Epithelial cell of proximal tubule (primary cell): ENCODE measurements at places on chromosomes 13 and 19. TPM values are rescaled to one million over a fixed set of nuclear protein-coding genes. Genes with fewer than 3 reads are reported as not detected.

The SLC5A5 gene
- total RNA-seq, result not detected in 2 replicates

- no peak for DNase-seq
These were observed 94.2 kb upstream of the MCF2L start for GRCh38 chr13:112874751-112875300.

GRCh38 chr19:42074513-42075363, 1.2 kb upstream of the ZNF574 start:
- no peak for DNase-seq

- DNase-seq, result no peak
These were observed 45.8 kb downstream of the LRCH1 start for GRCh38 chr13:46598820-46599180.

GRCh38 chr13:84358601-84359000, 476.3 kb upstream of the SLITRK1 start:
- no peak for DNase-seq

DNA sequence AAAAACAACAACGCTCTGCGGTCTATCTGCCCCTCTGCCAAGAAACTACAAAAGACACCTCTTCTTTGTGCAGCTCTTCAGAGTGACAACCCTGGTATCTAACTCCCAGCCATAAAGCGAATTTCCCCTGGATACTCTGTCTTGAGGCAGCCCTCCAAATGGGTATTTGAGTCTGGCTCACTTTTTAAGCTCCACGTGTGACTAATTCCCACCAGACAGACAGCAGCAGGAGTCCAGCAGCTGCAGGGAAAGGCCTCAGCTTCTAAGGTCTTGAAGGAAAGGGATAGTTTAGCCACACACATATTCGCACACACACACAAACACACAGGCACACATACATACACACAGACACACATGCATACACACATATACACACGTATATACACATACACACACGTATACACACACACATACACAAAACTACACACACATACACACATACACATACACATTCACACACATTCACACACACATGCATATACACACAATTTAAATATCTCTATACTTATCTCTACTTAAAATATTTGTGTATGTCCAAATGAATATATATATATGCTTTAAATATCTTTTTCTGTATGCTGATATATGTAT, 188.8 kb downstream of the TSHZ3 start:
- DNase-seq, result no peak

DNA sequence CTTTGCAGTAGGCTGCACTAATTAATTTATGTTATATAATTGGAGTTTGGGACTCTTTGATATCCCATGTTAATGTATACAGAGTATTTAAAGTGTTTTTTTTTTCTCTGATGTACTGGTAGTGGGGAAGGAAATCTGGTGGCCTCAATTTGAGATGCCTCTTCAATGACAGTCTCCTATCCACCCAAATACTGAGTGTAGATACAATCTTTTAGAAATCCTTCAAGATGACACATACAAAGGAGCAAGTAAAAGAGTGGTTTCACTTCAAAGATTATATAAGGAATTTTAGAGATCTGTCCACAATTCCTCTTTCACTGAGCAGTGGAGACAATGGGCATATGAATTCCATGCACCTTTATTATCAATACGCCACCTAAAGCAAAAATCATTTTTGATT, 15.1 kb downstream of the NALCN start:
- DNase-seq, result no peak
